DMS79 (cell line): ENCODE measurements at places on chromosomes 16 and 17.

DNA sequence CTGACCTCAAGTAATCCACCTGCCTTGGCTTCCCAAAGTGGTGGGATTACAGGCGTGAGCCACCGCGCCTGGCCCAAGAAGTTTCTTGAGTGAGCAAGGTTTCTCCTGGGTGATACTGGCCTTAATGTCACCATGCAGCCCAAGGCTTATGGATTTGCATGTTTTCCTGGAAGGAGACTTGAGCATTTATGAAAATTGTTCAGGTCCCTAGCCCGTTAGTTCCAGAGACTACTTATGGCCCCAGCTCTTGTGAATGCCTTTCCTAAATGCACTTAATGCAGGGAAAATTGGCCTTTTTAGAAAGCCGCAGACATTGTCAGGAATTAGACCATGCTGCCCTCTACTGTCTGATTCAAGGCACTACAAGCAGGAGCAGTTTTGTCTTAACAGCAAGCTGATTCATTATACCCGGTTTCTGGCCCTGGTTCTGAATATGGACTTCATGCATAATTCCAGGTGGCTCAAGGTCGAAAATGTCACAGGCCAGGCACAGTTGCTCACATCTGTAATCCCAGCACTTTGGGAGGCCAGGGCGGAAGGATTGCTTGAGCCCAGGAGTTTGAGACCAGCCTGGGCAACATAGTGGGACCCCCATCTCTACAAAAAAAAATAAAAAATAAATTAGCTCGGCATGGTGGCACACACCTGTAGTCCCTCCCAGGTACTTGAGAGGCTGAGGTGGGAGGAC lies 91.3 kb downstream of the SNX29 start:
- peak; percentile 45 for DNase-seq

- DNase-seq, result no peak
These were observed 16.0 kb upstream of the CCL17 start for GRCh38 chr16:57388359-57389086.

GRCh38 chr17:35560703-35561102 lies at the start of gene SLFN14:
Gene SLFN14, minus strand, starts transcription at chr17:35560819. Its CDS starts 2,757 bp downstream, at chr17:35558062.
- no peak for DNase-seq

GRCh38 chr16:72924927-72925630 lies 122.8 kb downstream of the ZFHX3 start:
- no peak for DNase-seq

DNA sequence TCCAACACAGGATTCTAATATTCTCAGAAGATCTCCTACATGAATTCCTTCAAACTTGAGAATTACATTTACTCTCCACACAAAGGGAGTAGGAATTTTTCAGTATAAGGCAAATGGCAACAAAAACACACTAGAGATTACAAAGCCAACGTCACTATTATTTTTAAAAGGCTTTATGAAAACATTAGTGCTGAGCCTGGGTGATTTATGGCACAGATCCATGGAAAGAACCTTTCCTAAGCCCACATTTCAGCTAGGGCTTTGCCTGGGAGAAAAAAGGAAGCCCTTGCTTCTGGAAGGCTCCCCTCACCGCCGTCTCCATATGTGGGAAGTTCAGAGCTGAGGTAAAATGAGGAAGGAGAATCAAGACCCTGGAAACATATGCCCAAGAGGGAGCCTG lies 499.4 kb upstream of the HSBP1 start:
- no peak for DNase-seq

GRCh38 chr17:66904760-66905624 lies 59.5 kb upstream of the CACNG4 start:
- DNase-seq, result peak; percentile 86

DNA sequence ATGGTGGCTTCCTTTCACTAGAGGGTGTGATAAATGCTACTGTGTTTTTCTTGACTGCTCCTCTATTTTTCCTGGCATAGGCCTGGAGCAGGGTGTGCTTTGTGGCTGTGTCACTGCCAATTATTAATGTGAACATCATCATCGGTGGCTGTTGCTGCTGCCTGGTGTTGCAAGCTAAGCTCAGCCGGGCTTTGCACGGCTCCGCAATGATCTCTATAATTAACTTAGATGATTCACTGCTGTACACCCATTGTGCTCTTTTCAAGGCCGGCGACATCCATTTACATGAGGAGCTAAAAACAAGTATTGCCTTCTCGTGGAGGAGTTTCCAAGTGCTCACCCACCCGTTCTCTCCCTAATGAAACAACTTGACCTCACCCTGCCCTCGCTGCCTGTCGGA lies 160.1 kb upstream of the IRX3 start:
- no peak for DNase-seq

- DNase-seq, result no peak
These were observed 1.2 kb upstream of the MT2A start for GRCh38 chr16:56607109-56607618.

DNA sequence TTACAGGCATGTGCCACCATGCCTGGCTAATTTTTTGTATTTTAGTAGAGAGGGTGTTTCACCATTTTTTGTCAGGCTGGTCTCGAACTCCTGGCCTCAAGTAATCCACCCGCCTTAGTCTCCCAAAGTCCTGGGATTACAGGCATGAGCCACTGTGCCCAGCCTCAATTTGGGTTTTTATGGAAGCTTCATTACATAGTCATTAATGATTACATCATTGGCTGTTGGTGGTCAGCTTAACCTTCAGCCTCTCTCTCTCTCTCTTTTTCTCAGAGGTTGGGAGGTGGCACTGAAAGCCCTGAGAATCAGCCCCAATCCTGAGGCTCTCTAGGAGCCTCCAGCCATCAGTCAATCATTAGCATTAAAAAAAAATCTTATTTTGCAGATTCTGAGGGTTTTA lies 45.3 kb downstream of the C17orf58 start:
- no peak for DNase-seq

DNA sequence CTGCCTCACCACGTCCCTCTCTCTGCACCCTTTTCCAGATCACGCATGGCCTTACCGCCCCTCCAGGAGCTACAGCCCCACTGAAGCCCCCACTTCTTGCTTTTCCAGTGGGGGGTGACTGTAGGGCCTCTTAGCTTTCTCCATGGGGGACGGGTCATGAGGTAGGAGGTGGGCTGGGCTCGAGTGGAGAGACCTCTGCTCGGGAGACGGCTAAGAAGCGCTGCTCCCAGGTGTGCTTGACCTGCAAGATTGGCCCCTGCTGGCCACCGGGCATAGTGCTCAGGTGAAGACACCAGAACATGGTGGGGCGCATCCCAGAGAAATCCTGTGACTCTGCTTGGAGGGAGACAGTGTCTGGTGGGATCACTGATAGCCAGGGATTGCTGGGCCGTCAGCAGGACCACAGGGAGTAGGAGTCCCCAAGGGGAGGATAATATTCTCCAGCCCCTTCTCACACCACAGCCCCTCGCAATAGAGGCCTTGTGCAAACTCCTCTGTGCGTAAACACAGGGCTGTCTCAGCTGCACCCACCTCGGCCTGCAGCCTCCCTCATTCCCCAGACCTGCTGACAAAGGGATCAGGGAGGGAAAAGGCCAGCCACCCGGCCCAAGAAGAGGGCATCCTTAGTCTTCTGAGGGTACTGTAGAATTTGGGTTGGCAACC lies 8.9 kb upstream of the GALK1 start:
- no peak for DNase-seq

GRCh38 chr16:66996324-66996982 lies 8.1 kb downstream of the CES4A start:
- no peak for DNase-seq

- no peak for DNase-seq
These were observed 87.0 kb upstream of the MAF start for GRCh38 chr16:79687249-79688130.

GRCh38 chr17:2844416-2844815 lies 48.2 kb downstream of the RAP1GAP2 start:
- no peak for DNase-seq

DNA sequence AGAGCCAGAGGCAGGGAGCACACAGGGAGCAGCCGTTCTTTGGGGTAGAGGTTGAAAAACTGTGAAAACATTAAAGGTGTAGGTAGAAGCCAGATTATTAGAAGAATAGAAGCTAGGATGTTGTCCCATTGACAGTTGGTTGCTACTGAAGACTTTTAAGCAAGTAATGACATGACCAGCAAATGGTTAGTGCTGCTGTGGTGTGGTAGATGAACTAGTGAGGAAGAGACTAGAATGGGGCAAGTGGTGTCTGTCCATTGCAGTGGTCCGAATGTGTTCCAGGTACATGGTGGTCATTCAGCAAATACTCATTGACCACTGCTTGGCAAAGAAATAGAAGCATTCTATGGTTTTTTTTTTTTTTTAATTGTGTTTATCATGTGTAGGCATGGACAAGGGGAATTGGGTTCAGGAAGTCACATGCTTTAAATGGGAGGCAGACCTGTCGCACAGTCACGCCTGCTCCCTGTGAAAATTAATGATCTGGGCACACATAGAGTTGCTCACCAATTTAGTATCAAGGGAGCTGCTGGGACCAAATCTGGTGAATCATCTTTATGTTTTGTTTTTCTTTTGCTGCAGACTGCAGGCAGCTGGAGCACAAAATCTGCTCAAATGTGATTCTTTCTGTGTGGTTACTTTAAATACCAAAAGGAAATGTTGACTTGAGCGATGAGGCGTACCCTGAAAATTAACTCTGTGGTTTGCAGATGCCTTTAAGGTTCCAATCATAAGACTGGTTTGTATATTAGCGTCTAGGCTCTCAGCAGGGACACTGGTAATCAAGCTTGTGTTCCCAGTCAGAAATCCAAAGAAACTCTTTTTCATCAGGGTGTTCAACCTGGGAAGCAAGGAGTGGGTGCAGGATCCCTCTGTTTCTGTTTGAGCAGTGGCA lies 30.7 kb downstream of the YPEL2 start:
- peak; percentile 18 for DNase-seq

DNA sequence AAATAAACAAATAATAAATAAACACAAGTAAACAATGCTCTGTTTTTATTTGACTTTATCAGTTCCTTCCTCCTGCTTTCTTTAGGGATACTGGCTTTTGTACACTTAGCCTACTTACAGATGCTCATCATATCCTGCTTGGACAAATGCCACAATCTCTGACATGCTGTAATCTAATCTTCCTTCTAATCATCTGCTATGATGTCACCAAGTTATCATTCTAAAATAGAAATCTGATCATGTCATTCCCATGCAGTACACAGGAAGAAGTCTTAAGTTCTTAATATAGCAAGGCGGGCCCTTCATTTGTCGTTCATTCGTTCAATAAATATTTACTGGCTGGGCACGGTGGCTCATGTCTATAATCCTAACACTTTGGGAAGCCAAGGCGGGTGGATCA lies 9.1 kb upstream of the UBB start:
- DNase-seq, result no peak

DNA sequence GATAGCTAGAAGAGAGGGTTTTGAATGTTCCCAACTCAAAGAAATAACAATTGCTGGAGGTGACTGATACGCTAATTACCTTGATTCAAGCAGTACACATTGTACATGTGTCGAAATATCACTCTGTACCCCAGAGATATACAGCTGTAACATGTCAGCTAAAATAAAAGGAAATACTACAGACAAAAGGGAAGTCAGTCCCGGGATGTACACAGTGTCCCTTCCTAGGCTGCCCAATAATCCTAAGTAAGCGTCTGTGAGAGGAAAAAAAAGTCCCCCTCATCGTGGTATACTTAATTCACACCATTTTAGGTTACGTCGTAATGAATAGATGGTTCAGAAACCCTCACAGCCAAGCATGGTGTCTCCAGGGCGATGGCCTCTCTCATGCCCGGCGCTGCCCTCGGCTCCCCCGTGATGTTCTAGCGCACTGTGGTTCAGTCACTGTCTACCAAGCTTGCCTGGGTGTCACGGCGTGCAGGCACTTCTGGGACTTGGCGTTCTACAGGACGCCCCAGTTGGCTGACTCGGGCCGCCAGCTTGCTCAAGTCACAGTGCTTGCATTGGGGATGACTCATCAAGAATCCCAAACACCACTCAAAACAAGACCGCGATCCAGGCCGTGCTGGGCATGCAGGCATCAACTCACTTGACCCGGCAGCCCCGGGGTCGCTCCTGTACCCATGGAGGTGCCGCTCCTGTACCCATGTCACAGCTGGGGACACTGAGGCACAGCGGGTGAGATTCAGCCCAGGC lies 27.6 kb downstream of the CCDC40 start:
- no peak for DNase-seq

DNA sequence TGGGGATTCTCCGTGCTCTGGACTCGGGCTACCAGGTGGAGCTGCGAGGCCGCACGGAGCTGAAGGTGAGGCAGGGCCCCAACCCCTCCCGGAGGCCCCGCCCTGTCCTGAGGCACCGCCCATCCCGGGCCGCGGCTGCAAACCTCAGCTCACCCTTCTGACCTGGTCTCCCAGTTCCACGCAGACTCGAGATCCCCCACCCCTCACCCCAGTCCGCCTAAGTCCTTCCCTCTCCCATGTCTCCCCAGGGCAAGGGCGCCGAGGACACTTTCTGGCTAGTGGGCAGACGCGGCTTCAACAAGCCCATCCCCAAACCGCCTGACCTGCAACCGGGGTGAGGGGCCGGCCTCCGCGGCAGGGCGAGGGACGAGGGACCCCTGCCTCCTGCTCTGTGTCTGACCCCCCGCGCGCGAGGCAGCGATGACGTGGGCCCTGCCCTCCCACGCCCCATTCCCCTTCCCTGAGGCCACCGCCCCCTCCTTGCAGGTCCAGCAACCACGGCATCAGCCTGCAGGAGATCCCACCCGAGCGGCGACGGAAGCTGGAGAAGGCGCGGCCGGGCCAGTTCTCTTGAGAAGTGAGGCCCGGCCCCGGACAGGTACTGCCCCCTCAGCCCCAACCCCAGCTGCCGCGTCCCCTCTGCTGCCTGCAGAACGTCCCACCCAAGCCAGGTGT lies 13.7 kb downstream of the GUCY2D start:
- DNase-seq, result no peak

- DNase-seq, result no peak
These were observed 8.1 kb downstream of the CLTC start for GRCh38 chr17:59627770-59628171.

DNA sequence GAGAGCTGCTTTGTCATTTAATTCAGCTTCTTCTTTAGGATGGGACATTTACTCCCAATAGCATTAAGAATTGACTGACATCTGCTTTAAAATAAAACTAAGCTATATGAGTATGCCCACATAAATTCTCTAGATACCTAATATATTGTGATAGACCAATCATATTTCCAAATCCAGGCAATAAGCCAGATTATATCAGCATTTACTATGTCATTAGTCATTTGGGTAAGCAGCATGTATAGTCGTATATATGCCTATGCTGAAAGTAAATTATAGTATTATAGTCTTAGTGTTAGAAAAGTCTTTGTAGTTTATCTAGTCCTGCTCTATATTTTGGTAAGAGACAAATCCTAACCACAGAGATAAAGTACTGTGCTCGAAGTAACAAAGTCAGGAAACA lies 958.1 kb downstream of the KCNJ2 start:
- DNase-seq, result no peak

- no peak for DNase-seq
These were observed 107.4 kb downstream of the PARN start for GRCh38 chr16:14522671-14523070.

GRCh38 chr17:34578656-34579016 lies 746 bp upstream of the TMEM132E start:
- no peak for DNase-seq

- no peak for DNase-seq
These were observed 116.2 kb downstream of the CYB561 start for GRCh38 chr17:63329876-63330275.
